ENCODE measurements at places on chromosomes 11 and 22.
A peak's percentile ranks its signal among the peaks of the same experiment; 100 is the strongest.

GRCh38 chr22:50286275-50286674, 16.1 kb upstream of the MAPK11 start:
- no peak for DNase-seq

DNA sequence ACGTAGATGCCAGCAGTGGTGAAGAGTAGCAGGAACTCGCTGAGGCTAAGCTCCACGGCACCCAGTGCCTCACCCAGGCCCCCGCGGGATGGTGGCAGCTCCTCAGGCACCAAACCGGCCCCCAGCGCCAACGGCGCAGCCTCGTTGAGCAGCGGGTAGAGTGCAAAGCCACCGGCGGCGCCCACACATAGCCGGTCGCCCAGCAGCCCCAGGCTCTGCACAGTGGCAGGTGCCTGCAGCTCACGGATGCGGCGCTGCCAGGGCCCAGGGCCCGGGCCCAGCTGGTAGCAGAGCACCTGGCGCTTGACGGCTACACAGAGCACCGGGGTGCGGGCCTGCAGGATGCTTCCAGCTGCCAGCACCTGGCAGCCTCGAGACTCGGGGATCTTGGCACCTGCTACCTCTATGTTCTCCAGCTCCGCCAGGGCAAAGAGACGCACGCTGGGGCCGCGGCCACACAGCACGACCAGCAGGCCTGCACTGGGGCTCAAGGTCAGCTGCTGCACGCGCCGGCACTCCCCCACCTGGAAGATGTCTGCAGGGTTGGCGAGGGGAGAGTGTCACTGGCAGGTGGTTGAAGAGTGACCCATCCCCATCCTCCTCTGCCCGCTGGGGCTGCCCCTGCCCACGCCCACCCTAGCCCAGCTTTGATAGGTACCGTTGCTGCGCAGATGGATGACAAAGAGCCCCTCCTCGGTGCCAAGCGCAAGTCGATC, 14.8 kb downstream of the CDC42BPG start:
- DNase-seq: no peak

- no peak for DNase-seq
These were observed 131.1 kb downstream of the DBX1 start for GRCh38 chr11:20029193-20029592.

- no peak for DNase-seq
These were observed 951.3 kb upstream of the CHORDC1 start for GRCh38 chr11:91174193-91174592.

- DNase-seq: no peak
These were observed 838 bp downstream of the FKBP2 start for GRCh38 chr11:64241491-64242374.

GRCh38 chr22:28911304-28911690, 27.9 kb downstream of the ZNRF3 start:
- no peak for DNase-seq

- DNase-seq: no peak
These were observed 1.1 kb upstream of the CABIN1 start for GRCh38 chr22:24010018-24010391.

- DNase-seq: no peak
These were observed 154.3 kb downstream of the NXPE2 start for GRCh38 chr11:114832532-114833125.

DNA sequence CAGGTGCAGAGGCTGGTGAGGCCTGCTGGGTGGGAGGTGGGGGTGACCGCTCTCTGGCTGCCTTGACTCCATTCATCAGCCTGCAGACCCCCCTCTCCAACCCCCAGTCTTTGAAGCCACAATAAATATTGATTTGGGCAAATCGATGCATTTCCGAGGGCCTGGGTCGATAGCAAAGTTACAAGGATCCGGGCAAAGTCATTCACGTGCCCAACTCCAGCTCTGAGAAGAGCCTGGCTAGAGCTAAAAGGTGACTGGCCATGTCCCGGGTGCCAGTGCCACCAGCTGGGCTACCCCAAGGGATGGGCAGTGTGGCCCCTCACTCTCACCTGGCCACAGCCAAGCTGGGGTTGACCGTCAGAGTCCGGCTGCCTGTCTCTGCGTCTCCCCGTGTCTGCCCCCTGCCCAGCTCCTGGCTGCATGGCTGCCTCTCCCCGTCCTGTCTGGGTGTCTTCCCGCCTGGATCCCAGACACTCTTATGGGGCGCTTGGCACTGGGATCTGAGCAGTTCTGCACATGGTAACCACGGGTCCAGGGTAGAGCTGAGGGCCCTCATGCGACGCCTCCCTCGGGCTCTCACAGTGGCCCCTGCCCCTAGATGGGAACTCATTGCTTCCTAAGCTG, 46.7 kb upstream of the CCDC188 start:
- DNase-seq: no peak

GRCh38 chr22:25795478-25795877, 53.5 kb downstream of the MYO18B start:
- no peak for DNase-seq

DNA sequence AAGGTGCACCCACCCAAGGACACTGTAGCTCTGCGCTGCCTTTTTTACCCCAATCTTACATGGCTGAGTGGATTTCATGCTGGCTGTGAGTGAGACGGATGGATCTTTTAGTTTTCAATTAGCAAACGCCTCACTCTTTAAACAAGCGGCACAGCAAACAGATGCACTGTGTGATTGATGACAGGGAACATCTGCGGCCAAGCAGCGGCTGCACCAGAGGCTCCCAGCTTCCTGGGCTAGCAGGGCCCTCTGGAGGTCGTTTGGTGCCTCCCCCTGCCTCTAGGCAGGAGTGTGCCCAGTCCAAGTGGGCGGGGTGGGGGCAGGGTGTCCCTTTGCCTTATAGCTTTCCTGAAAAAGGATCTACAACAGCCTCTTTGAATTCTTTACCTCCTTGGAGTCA, 2.1 kb upstream of the DRD2 start:
- no peak for DNase-seq

GRCh38 chr11:8800520-8801110, 110.4 kb upstream of the AKIP1 start:
- DNase-seq: no peak

- no peak for DNase-seq
These were observed 141.6 kb downstream of the CRYBB2 start for GRCh38 chr22:25360891-25361645.

DNA sequence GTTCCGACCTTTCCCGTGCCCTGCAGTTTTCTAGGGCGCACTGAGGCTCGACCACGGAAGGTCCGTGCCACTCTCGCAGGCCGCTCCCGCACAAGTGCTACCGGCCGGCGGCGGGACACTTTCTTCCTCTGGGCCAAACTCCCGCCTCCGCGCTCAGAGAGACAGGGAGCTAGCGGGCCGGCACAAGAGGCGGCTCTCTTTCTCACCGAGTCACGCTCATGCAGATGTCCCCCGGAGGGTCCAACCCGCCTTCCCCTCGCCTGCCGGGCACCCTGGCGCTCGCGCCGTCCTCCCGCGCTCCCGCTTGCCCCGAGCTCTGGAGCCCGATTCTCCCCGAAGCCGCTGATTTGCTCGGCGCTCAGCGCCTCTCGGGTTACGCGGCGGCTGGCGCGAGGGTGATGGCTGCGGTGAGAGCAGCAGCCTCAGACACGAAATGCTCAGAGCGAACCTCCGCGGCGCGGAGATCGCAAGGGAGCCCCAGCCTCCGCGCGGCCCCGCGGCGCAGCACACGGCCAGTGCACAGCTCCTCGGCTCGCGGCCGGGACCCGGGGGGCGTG, 1.0 kb downstream of the LMO1 start:
- DNase-seq: peak; percentile 22

DNA sequence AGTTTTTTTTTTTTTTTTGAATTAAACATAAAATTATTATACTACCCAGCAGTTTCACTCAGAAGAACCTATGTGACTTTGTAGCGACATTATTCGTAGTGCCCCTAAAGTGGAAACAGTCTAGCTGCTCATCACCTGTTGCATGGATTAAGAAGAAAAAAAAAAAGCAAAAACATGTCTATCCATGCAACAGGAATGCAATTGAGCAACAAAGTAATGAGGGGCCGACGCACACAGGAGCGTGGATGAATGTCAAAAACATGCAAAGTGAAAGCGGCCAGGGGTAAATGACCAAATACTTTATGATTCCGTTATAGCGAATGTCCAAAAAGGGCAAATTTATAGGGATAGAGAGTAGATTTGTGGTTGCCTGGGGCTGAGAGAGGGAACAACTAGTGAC, 16.3 kb downstream of the MYO18B start:
- DNase-seq: no peak

DNA sequence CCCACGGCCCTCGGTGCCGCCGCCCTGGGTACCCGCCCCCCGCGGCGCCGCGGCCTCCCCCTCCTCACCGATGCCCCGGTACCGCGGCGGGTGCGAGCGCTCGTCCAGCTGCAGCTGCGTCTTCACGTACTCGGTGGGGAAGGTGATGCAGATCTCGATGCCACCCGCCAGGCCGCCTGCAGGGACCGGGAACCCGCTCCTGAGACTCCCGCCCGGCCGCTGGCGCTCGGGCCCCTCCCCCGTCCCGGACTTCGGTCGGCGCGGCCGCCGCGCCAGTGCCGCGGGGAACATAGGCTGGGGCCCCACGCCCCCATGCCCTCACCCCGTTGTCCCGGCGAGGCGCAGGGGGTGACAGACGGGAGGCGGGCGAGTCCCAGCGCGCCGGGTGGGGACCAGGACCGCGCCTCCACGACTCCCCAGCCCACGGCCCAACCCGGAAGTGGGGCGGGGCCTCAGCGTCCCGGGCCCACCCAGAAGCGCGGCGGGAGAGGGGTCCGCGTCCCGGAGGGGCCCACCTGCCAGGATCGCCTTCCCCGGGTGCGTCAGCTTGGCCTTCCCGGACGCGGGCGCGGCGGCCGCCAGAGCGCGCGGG, 375 bp downstream of the SLC25A1 start:
- no peak for DNase-seq
